ENCODE measurements at places on chromosomes 1 and 21.

DNA sequence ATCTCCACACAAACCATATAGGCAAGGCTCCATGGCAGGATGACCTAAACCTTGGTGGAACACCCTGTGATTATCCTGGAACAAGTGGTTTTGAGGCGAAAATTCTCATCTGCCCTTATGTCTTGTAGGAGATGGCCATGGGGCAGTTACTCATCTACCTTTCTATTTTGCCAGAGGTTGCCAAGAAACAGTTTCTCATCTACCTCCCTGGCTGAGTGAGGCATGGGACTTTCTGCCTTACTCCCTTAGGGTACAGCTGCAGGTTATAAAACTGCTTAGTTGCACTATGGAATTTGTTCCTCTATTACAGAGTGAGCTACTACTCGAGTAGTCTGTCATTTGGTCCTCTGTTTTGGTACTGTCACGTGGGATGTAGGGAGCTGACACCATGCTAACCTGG lies 31.3 kb upstream of the GUCA2A start:
- DNase-seq, result no peak

- no peak for DNase-seq
Measured at GRCh38 chr21:31530364-31530763, 129.1 kb upstream of the SOD1 start.

DNA sequence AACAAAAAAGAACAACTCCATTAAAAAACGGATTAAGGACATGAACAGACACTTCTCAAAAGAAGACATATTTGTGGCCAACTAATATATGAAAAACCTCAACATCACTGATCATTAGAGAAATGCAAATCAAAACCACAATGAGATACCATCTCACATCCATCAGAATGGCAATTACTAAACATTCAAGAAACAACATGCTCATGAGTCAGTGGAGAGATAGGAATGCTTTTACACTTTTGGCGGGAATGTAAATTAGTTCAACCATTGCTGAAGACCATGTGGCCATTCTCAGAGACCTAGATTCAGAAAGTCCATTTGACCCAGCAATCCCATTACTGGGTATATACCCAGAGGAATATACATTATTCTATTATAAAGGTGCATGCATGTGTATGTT lies 1442.6 kb upstream of the B3GALT2 start:
- no peak for DNase-seq

GRCh38 chr1:241265428-241265827 lies 91.6 kb downstream of the RGS7 start:
- DNase-seq, result no peak

DNA sequence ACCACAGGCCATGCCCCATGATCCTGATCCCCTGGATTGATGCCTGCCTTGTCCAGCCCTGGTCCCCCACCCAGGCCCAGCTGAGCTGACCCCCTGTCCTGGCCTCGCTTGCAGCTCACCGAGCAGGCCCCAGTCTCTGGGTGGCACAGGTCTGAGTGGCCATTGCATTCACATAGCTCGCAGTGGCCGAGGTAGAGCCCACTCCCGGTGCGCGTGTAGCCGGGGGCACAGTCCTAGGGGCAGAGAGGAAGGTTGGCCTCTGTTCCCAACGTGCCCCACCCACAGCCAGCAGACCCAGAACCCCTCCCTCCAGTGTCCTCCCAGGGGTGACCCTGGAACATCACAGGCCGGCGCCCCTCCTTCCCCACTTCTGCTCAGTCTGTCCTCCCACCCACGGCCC lies 51.9 kb downstream of the LDLRAD2 start:
- DNase-seq, result no peak

DNA sequence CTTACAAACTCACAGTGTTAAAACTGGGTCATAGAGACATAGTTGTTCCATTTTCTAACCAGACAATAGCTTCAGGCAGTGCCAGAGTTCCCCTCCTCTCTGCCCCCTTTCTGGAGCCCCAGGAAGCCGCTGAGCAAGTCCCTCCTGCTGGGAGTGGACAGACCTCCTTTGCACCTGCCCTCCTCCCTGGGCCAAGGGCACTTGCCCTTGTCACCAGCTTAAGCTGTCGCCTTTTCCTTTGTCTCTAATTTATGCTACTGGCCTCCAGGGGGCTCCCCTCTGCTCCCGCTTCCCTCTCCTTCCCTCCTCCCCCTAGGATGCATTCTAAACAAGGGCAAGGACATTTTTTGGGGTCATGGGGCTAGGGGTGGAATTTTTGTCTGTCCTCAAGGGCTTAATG lies 182.4 kb downstream of the MIS18A start:
- no peak for DNase-seq

DNA sequence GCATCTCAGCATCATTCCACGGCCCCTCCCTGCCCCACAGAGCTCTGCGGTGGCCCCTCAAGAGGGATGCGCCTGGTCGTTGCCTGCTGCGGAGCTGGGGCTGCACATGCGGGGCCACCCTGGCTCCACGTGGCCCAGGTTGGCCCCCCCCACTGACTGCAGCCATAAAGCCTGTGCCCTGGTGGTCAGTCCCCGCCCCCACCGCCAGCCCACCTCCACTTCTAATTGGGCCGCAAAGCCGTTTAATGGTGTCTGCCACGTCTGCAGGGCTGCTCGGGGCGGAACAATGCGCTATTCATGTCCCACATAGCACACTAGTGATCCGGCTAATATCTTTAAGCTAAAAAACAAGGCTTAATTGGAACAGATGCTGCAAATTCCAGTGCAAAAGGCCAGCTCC lies 33.5 kb upstream of the ACTRT2 start:
- DNase-seq, result no peak

DNA sequence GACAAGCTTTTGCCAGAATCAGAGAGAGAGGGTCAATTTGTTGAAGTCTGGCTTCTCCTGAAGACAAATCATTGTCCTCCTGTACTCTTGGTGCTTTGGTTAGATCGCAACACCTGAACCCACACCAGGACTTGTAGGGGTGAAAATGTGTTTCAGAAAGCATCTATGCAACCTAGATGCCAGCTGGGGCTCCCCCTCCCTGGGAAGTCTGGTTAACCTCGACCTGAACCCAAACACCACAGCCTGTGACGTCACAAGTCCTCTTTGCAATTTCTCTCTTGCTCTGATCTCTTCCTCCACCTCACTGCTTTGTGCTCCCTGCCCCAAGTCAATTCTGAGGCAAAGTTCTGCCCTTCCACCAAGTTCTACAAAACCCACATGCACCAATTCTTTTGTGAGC lies 42.8 kb upstream of the USP24 start:
- DNase-seq, result no peak

DNA sequence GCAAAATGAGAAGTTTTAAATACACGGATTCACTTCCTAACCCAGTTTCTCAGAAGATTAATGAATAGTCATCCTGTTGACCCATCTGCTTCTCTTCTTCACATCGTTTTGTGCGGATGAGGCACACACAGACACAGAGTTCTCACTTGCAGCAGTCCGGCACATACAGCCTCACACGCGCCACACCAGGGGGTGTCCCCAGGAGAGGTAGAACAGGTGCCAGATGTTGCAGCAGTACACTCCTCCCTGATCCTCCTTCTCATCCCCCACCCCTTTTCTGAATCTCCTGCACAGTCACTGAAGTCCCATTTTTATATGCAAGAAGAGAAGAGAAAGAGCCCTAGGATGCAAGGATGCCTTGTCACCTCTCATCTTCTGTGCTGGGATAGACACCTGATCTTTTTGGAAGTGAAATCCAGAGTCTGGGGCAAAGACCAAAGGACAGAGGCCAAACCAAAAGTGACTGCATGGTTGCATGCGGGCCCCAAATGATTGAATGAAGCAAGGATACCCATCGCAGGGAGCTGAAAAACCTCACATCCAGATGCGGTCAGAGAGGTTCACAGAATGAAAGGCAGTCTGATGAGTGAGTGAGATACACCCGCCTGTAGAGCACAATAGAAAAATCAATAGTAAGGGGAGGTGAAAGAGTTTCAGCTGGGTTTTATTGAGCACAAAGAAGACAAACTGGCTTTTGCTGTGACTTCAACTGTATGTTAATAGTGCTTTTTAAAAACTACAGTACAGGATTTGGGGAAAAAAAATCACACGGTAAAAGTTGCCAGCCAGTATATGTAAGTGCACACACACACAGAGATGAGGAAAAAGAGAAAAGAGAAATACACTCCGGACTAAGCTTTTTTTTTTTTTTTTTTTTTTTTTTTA lies 28.9 kb downstream of the PBX1 start:
- DNase-seq, result no peak

DNA sequence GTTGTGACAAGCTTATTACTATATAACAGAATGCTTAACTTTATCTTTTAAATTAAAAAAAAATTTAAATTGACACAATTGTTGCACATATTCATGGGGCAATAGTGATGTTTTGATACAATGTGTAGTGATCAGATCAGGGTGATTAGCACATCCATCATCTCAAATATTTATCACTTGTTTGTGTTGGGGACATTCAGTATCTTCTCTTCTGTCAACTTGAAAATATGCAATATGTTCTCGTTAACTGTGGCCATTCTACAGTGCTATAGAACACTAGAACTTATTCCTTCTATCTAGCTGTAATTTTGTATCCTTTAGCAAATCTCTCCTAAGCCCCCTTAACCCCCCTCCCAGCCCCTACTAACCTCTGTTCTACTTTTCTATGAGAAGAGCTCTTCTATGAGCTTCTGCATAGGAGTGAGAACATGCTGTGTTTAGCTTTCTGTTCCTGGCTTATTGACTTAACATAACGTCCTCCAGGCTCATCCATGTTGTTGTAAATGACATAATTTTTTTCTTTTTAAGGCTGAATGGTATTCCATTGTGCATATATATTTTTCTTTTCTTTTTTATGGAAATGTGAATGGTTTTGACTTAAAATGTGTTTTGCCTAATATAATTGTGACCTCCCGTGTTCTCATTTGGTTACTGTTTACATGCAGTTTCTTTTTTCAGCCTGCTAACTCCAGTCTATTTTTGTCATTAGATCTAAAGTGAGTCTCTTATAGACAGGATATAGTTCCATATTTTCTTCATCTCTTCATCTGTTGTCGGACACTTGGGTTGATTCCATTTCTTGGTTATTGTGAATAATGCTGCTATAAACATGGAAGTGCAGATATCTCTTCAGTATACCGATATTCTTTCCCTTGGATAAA lies 23.8 kb downstream of the CEP350 start:
- no peak for DNase-seq

DNA sequence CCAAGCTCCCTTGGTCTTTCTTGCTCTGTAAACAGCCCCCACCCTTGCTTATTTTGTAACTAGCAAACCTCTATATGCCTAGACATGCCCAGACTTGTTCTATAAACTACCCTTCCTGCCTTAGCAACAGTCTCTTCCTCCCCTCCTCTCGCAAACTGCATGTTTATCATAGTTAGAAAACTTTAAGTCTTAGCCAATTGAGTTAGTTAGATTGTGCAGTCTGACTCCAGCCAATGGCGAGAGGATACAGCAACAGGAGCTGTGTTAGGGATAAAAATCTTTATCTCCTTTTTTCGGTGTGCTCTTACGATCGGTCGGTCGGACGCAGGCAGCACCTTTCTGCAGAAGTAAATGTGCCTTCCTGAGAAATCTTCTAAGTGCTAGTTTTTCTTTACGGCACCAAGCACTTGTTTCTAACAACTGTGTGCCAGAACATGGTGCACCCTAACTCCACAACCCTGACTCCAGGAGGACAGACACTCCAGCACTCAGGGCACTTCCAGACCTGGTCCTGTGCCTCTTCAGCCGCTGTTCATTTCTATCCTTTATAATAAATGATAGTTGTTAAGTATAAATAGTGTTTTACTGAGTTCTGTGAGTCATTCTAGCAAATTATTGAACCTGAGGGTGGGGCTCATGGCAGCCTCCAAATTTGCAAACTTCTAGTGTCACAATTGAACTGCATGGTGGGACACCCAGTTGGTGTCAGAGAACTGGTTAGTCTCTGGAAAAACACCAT lies 25.7 kb upstream of the GNG4 start:
- no peak for DNase-seq

DNA sequence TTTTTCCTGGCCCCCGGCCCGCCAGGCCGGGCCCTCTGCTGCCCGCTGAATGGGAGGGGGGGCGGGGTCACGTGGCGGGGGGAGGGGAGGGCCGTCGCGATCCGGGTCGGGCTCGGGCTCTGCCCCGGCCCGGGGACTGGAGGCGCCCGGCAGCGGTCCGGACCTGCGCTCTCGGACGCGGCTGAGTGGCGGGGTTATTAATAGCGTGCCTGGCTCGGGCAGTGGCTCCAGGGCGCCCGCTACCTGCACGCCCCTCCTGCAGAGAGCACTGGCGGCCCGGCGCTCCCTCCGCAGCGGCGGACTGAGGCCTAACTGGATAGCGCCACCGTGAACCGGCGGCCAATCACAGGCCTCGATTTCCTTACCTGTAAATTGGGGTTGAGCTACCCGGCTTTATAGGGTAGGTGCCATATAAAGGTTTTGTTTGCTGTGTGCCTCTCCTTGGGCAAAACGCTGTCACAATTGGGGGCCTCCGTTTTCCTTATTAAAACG lies 28.1 kb downstream of the AHDC1 start:
- DNase-seq, result no peak

- DNase-seq, result no peak
Measured at GRCh38 chr1:211068976-211069375, 65.0 kb downstream of the KCNH1 start.

- DNase-seq, result no peak
Measured at GRCh38 chr1:110390096-110390495, 730 bp downstream of the SLC16A4 start.

- no peak for DNase-seq
Measured at GRCh38 chr1:213871179-213871578, 116.6 kb upstream of the PROX1 start.

DNA sequence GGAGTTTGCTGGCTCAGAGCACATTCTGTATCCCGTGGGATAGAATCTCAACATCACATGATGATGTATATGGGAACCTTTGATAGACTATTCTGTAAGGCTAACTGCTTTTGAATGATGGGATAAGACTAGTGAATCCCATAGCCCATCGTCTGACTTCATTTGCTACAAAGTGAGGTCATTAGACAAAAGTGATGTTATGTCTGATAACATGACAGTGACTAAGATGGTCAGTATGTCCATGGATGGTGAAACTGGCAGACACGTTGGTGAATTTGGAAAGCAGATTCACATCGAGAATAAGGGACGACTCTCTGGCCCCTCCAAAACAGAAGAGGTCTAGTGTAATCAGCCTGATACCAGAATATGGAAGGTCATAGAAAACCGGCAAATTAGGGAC lies 108.4 kb downstream of the HHAT start:
- no peak for DNase-seq

- no peak for DNase-seq
Measured at GRCh38 chr1:48693674-48694320, 82.9 kb downstream of the BEND5 start.

DNA sequence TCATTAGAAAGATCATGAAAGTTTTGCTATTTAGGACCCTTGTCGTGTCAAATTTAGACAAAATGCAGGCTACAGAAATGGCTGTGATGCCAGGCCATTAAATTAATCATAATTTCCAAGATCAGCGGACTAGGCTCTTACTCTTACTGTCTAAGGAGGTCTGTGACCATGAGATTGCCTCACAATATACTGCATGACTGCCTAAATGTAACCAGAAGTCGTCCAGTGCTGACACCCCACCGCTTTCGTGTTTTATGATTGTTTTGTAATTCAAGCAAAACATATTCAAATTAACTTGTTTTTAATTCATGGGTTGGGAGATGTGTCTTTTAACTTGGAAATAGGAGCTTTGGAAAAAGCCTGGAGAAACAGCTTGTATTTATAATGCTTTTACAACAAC lies 947.5 kb downstream of the BRINP3 start:
- DNase-seq, result no peak
